T-cell (primary cell): ENCODE measurements at places on chromosomes 1 and 21.
A peak's percentile ranks its signal among the peaks of the same experiment; 100 is the strongest.

GRCh38 chr21:22020221-22020620, 1022.0 kb downstream of the NCAM2 start:
- no peak for DNase-seq

DNA sequence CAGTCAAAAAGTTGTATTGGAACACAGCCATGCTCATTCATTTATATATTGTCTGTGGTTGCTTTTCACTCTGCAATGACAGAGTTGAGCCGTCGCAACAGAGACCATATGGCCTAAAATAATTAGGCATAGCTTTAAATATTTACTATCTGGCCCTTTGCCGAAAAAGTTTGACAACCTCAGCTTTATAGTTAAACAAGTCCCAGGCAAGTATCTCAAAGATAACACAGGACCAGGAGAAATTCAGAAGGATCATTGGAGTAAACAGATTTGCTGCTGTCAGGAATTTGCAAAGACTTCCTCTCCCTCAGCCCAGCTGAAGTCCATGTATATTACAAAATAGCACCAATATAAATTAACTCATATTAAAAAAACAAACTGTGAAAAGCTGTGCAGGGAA, 34.4 kb downstream of the NID1 start:
- no peak for DNase-seq

GRCh38 chr1:36523850-36524249, 41.1 kb upstream of the CSF3R start:
- DNase-seq = no peak

- peak; percentile 69 for DNase-seq
These were observed 40.4 kb downstream of the CASZ1 start for GRCh38 chr1:10755970-10756521.

- no peak for DNase-seq
These were observed 6.3 kb upstream of the TMEM39B start for GRCh38 chr1:32066489-32066873.

DNA sequence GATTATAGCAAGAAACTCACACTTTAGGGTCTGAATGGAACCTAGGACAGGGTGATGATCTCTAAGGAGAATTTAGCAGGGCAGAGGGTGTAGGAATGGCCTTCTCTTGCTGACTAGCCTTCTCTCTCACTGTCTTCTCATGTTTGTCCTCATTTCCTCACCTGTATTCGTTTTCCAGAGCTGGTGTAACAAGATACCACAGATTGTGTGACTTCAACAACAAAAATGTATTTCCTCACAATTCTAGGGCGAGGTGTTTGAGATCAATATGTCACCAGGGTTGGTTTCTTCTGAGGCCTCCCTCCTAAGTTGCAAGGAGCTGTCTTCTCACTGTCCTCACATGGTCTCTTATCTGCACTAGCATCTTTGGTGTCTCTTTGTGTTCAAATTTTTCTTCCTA, 177.9 kb upstream of the C1orf87 start:
- DNase-seq = no peak

- DNase-seq = no peak
These were observed 411.2 kb upstream of the CAMK1G start for GRCh38 chr1:209172286-209172685.

DNA sequence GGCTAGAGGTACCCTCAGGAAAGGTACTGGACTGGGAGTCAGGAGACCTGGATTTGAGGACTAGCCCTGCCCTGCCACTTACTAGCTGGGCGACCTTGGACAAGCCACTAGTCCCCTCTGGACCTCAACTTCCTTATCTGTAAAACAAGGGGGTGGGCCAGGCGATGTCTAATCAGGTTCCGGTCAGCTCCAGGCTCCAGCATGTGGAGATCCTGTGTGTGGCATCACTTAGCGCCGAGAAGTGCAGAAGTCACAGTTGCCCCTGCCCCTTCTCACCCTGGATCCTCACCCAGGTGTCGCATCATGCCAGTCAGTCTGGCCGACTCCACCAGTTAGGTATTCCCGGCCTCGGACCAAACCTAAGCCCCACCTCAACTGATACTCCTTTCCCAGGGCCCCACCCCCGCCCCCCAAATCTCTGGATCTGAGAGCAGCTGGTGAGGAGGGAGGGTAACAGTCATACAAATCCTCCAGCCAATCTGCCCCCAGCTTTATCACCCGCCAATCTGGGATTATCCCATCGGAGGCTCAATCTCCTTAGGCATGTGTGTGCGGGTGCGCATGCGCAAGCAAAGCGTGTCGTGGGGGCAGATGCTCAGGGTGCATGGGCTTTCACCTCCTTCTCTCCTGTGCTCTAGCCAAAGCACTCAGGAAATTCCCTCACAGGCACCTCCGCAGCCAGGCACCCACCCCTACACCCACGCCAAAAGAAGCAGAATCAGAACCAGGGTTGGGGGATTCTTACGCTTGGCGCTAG, 5.4 kb downstream of the CELF3 start:
- no peak for DNase-seq

- DNase-seq = no peak
These were observed 24.3 kb upstream of the KCNE1 start for GRCh38 chr21:34536311-34536710.

DNA sequence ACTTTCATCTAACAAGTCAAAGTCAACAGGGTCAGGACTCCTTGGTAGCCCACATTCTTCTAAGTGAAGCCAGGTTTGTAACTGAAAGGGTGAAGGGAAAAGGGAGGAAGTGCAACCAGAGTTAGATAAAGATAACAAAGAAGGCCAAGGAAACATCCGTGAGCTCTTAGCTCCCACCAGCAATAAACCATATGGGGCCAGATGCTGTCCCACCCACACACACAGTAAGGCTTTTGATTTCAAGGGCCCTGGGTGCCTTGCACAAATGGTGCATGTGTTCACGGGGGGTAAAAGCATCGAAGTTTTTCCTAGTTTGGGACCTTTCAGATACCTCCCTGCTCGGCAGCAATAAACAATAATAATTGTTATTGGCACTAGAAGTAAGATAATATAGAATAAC, 5.1 kb upstream of the TIAM1 start:
- no peak for DNase-seq

DNA sequence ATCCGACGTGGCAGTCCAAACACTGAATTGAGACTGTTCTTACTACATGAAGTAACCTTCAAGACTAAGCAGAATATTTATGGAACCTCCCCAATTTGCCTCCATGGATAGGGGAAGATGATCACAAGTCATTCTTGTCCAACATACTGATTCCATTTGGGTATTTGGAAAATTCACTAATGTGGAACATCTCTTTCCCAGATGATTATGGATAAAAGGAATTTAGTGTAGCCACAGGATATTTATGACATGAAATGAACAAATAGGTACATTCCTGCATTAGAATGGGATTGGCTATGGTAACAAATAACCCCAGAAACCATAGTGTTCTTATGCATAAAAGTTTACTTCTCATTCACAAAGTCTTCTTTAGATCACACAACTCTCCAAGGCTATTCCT, 40.2 kb upstream of the SGIP1 start:
- no peak for DNase-seq

GRCh38 chr1:190154744-190155143, 322.9 kb downstream of the BRINP3 start:
- no peak for DNase-seq

DNA sequence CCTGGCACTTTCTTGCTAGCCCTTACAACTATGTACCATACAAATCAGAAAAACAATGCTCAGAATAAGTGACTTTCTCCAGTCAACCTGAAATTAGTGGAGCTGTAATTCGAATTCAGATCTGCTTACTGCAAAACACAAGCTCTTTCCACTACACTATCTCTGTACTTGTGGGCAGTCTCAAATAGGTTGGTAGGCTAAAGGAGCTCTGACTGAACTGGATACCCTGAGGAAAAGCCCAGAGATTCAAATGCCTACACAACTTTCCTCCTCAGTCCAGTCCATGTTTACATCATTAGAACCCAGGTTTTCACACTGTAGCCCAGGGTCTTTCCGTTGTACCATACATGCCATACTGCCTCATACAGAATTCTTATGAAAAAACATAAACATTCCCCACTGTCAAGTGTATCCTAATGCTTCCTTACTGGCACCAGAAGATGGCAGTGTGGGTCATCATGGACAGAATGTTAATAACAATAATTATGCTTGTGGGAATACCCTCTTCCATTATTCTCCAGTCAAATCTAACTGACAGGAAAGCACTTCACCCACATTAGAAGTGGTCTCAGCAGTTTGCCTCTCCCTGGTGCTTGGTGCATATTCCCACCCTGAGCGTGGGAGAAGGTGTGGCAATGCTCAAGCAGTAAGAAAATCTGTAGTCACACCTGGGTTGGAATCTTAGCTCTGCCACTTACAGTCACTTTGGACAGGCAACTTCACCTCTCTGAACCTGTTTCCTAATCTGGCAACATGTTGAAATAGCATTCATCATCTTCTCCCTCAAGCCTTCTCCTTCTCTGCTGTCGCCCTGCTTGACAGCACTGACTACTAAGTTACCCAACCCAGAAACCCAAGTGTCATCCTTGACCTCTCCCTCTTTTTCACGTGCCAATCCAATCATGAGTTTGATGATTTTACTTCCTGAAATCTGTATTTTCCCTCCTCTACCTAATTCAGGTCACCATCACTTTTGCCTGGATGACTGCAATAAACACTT, 14.4 kb upstream of the ZFYVE9 start:
- DNase-seq = no peak

- DNase-seq = no peak
These were observed 11.6 kb upstream of the TTC39A start for GRCh38 chr1:51341876-51342496.

GRCh38 chr1:93808871-93809270, 70.1 kb downstream of the DNTTIP2 start:
- no peak for DNase-seq

GRCh38 chr21:29920938-29921337, 18.9 kb downstream of the GRIK1 start:
- DNase-seq = no peak
